Immature natural killer cell (primary cell): ENCODE measurements at places on chromosomes 3 and 15. TPM values are rescaled to one million over a fixed set of nuclear protein-coding genes. Genes with fewer than 3 reads are reported as not detected.

- DNase-seq = no peak
Observed at GRCh38 chr3:100317912-100318311, 16.6 kb upstream of the NIT2 start.

- no peak for DNase-seq
Observed at GRCh38 chr3:150232992-150233451, 175.1 kb upstream of the TSC22D2 start.

XIRP1 gene
- 0.27 TPM for polyA plus RNA-seq

- DNase-seq = no peak
Observed at GRCh38 chr3:58394339-58394738, 39.3 kb downstream of the PDHB start.

DNA sequence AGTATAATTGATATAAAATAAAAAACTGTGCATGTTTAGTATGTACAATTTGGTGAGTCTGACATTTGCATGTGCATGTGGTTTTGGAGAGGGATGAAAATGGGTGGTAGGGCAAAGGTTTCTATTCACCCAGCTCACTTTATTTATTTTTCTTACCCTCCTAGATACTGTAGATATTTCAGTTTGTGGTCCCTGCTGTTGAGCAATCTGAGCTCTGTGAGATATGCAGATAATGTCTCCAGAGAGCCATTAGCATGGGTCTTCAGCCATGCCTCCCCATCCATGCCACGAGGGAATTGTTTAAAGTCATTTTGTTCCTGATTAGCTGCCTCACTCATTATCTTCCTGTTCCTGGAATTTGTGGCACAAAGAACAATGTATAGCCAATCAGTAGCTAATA lies 44.4 kb upstream of the B3GALNT1 start:
- no peak for DNase-seq
